ENCODE measurements at places on chromosomes 13 and 19.

DNA sequence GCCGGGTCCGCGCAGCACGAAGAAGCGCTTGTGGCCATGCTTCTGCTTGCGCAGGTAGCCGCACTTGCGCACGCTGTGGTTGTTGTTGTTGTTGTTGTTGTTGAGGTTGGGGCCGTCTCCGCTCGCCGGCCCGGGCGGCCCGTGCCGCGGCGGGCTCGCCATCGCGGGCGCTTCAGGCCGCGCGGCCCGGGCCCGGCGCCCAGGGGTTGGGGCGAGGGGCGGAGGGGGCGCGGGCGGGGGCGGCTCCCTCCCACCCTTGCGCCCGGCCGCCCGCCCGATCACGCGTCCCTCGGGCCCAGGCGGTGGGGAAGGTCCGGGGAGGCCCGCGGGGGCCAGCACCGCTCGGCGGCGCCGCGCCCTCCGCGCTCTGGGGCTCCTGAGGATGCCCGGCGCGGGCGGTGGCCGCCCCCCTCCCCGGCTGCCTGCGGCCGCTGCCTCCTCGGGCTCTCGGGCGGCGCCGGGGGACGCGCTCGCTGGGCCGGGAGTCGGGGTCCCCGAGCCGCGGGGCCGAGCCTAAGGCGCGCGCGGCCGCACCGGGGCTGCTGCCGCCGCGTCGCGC, 412 bp downstream of the IRS2 start:
- no peak for DNase-seq

GRCh38 chr13:43579321-43579720, 207.5 kb downstream of the ENOX1 start:
- no peak for DNase-seq

- DNase-seq: no peak
Measured at GRCh38 chr13:93670866-93671265, 444.3 kb downstream of the GPC6 start.

DNA sequence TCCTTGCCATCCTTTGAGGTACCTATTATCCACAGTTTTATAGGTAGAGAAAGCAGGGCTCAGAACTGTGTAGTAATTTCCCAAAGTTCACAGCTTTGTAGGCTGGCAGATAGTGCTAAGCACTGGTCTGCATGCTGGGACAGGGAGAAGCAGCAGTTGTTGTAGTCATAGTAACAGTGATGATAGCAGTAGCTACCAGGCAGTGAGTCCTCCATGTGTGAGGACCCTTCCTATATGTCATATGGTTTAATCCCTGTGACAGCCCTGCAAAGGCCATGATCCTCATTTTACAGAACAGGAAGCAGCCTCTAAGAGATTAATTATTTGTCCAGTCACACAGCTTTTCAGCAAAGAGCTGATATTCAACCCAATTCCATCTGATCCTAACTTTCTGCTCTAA, 21.0 kb downstream of the SERP2 start:
- DNase-seq: no peak

DNA sequence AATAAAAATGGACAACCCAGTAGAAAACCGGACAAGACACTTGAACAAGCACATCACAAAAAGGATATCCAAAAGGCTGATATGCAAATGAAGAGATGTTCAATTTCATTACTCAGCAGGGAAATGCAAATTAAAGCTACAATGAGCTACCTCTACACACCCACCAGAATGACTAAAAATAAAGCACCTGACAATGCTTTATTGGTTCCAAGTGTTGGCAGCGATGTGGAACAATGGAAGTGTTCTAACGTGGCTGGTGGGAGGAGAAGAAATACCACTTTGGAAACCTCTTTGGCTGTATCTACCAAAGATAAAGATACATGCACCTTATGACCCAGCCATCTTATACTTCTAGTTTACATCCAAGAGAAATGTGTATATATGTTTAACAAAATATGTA, 3.7 kb upstream of the ACP7 start:
- DNase-seq: no peak

- DNase-seq: peak; percentile 60
Measured at GRCh38 chr13:109785141-109785891, 1.1 kb downstream of the IRS2 start.

DNA sequence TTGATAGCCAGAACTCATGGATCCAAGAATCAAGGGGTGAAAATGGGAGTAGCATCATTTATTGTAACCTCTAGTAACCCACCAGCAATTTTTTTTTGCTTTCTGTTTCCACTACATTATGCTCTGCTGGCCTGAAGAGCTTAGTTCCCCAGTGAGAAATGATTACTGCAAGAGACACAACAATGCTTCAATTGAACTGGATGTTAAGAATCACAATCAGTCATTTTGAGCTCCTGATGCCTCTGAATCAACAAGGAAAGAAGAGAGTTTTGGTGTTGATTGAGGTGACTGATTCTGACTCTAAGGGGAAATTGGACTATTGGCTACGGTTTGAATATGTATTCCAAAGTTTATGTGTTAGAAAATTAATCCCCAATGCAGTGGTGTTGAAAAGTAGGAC, 1084.4 kb downstream of the SLITRK1 start:
- no peak for DNase-seq

DNA sequence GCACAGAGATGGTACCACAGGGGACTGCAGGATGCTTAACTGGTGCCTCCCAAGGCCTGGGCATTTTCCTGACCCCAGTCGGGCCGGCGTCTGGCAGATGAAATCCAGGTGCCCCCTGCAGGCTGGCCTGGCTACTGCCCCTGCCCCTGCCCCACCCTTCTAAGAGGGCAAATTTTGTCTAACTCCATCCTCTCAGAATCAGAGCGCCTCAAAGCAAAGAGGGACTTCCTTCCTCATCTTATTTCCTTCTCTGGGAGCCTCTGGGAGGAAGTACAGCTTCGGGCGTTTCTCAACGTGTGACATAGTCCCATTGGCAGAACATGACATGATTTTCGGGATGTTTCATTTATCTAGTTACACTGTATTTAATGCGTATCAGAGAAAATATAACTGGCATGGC, 2.7 kb downstream of the PRKACA start:
- DNase-seq: no peak

GRCh38 chr13:75585153-75585552, 35.6 kb downstream of the UCHL3 start:
- no peak for DNase-seq

GRCh38 chr13:33875618-33876401, 57.9 kb downstream of the RFC3 start:
- no peak for DNase-seq

- DNase-seq: no peak
Measured at GRCh38 chr19:45761714-45762113, 7.3 kb downstream of the SIX5 start.

DNA sequence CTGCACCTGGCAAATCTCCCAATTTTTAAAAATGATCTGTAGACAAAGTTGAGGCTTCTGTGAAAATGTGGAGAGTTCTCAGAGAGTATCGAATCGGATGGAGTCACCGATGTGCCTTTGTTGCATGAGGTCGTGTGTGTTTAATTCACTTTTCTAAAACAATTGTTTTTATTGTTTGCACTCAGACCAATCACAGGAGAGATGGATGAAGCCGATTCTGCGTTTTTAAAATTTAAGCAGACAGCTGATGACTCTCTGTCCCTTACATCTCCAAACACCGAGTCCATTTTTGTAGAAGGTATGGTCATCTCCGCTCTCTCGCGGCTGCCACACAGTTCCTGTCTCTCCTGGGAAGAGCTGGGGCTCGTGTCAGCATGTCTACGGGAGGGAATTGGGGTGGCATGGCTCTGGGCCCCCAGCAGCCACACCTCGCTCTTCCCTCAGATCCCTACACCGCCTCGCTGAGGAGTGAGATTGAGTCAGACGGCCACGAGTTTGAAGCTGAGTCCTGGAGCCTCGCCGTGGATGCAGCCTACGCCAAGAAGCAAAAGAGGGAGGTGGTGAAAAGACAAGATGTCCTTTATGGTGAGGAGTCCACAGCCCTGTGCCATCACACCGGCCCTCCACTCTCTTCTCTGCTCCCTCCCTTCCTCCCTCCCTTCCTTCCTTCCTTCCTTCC, 47.2 kb downstream of the PEX11G start:
- no peak for DNase-seq

GRCh38 chr19:38727868-38728660, 16.2 kb downstream of the CAPN12 start:
- no peak for DNase-seq

GRCh38 chr19:38700350-38700901, 43.8 kb downstream of the CAPN12 start:
- no peak for DNase-seq

DNA sequence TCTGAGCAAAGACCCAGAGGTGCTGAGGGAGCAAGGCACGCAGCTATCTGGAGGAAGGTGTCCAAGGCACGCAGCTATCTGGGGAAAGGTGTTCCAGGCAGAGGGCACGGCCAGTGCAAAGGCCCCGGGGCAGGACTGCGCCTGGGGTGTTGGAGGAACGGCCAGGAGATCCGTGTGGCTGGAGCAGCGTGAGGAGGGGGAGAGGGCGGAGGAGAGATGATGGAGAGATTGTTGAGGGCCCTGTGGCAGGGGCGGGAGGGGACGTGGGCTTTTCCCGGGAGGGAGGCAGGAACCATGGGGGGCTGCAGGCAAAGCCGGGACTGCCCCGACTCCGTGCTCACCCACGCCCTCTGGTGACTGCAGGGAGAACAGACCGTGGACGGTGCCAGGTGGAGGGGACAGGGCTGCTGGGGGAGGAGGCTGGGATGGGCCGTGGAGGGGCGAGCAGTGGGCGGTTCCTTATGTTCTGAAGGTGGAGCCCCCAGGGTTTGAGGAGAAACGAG, 13.3 kb upstream of the MISP start:
- DNase-seq: peak; percentile 28

DNA sequence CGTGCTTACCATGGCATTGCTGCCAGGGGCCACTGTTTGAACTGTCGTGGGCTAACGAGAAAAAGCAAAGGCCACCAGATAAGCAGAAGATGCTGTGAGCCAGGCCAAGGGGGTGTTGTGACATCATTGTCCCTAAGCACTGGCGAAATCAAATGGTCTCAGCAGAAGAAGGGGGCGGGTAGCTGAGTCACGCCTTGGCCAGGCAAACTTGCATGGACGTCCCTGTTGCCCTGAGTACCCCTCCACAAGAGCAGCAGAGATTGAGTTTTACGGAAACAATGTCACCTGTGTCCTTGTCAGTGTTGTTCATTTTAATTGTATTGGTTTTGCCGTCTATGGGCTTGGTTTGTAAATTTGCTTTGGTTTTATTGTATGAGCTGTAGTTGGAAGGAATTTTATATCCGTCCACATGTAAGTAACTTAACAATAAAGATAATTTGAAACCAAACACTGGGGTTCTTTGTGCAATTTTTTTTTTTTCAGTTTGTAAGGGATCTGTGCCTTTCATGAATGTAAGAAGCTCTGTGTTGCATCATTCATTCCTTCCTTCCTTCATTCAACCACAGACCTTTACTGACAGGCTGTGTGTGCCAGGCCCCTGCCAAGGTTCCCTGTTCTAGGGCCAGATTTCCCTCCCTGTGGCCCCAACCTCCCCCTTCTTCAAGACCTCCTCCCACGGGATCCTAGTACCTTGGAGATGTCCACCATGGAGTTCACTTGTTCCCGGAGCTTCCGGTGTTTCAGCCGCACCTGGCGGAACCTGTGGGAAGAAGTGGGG, 12.3 kb downstream of the KCNN4 start:
- DNase-seq: no peak

DNA sequence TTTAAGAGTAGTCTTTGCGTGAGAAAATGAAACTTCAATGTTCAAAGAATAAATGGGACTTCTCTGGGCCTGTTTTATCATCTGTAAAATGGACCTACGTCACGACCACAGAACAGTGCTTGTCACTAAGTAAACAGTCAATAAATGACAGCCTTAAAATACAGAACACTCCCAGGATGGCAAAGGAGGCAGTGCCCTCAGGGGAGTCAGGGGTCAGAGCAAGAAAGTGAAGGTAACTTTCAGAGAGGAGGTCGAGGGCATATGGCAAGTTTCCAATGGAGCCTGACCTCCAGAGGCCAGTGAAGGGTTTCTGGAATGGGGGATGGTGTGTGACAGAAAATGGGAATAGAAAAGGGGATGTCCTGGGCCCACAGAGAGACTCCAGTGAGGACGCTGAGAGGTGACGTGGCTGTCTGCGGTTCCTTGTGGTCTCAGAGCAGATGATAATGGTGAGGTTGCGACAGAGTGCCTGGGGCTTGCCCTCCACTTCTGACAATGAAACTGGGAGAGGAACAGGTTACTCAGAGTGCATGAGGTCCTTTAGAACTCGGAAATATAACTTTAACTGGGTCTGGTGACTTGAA, 91.8 kb downstream of the UBL3 start:
- no peak for DNase-seq

GRCh38 chr19:15404097-15404779, 14.6 kb downstream of the AKAP8L start:
- DNase-seq: no peak

DNA sequence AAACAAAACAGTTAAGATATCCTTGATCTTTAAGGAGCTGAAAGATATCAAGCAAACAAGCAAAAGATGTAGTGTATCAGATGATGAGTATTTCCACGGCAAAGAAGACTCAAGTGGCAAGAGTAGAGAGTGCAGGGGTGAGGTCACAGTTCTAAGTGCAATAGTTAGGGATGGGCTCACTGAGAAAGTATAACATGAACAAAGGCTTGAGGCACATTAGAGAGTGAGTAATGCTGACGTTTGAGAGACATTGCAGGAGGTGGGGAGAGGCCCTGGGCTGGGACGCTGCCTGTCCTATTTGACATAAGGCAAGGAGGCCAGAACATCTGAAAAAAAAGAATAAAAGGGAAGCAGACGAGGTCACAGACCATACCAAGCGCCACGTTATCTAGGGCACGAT, 1.4 kb downstream of the DUXA start:
- no peak for DNase-seq

GRCh38 chr13:67158903-67159302, 71.2 kb downstream of the PCDH9 start:
- no peak for DNase-seq

DNA sequence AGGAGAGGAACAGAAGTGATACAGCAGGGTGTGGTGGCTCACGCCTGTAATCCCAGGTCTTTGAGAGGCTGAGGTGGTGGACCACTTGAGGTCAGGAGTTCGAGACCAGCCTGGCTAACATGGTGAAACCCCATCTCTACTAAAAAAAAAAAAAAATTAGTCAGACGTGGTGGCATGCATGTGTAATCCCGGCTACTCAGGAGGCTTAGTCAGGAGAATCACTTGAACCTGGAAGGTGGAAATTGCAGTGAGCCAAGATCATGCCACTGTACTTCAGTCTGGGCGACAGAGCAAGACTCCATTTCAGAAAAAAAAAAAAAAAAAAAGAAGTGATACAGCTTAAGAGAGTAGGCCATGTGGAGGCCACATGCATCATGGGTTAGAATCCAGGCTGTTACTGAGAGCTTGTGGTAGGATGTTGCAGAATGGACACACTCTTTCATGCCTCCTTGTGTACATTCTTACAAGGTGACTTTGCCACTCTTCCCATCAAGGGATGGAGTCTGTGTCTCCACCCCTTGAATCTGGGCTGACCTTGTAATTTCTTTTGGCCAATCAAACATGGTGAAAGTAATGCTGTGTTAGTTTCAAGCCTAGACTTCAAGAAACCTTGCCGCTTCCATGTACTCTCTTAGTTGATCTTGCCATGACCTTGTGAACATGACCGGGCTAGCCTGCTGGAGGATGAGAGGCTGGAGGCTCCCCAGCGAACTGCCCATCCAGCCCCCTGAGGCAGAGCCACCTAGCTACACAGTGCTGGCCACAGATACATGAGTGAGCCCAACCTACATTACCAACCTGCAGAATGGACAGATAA, 12.3 kb downstream of the FAM187B start:
- no peak for DNase-seq

- DNase-seq: peak; percentile 93
Measured at GRCh38 chr13:31045286-31046081, 113.0 kb downstream of the TEX26 start.
